ENCODE measurements at places on chromosomes 6 and 20.

DNA sequence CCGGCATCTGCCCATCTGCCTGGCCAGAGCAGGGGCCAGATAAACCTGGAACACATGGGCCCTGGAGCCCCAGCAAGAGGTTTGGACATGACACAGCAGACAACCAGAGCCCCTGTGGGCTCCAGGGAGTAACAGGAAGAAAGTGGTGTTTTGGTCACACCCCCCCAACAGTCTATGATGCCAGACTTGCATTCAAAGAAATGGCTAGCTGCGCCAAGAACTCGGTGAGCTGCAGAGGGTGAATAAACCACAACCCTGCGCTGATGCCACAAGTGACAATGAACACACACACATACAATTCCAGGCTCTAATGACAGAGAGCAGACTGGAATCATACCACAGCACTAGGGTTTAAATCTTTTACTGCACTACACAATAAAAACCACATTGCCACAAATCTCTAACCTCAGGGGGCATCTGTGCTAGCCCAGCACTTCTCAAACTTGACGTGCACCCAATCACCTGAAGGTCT lies 34.0 kb downstream of the TRERF1 start:
- no peak for DNase-seq

DNA sequence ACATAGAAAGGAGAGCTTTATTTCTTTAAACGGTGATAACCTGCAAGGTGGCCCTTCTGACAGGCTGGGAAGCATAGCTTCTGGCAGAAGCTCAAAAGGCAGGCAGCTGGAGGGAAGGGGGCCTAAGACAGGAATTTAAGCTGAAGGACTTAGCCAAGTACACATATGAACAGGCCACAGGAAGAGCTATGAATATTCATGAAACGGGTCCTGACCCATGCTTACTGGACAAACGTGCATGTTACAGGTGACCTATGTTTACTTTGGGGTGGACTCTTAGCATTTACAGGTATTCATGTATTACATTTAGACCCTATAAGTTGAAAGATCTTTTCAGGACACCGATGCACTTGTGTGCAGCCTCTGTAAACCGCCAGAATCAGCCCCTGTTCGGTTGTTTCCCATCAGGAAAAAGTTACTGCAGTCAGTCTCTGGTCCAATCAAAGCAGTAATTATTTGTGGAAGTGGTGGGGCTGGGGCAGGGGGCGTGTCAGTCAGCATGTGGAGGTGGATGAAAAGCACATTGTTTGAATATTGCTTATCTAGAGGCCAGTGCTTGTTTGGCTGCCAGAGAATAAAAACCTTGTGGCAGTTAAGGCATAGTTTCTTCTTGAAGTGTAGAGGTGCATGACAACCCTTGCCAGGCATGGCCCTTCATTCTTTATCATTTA lies 2.9 kb upstream of the GZF1 start:
- DNase-seq = no peak

DNA sequence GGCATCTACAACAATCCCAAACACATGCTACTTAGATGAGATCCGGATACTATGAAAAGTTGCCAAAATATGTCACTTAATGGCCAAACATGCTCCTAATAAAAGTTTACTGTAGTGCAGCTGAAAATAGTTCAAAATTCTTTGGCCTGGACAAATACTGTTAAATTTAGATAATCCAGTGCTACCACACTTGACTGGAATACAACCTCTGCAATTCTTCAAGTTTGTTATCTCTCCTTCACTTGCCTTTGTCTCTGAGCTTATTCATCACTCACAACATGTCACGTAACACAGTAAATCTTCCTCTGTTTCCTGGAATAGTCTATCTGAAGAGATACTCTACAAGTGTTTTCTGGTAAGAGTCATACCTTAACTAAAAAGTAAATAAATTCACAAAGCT lies 10.5 kb upstream of the PLN start:
- DNase-seq = no peak

- DNase-seq = no peak
Measured at GRCh38 chr6:40387871-40388264, 199.3 kb downstream of the LRFN2 start.

DNA sequence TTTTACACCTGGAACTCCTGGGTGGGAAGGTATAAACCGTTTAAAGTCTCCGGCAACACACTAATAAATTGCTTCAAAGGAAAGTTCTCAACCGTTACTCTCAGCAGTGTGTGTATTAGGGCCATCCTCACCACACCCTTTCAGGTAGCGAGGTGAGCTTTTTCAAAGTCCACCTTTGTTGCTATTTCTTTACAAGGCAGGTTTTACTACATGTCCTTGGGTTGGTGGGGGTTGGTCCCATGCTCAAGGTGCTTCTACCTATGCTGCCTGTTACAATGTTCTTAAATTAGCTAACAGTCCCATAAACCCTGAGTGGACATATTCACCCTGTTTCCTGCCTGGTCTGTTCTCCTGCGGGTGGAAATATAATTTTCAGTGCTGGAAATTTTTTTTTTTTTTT lies 13.2 kb upstream of the OSER1 start:
- no peak for DNase-seq

DNA sequence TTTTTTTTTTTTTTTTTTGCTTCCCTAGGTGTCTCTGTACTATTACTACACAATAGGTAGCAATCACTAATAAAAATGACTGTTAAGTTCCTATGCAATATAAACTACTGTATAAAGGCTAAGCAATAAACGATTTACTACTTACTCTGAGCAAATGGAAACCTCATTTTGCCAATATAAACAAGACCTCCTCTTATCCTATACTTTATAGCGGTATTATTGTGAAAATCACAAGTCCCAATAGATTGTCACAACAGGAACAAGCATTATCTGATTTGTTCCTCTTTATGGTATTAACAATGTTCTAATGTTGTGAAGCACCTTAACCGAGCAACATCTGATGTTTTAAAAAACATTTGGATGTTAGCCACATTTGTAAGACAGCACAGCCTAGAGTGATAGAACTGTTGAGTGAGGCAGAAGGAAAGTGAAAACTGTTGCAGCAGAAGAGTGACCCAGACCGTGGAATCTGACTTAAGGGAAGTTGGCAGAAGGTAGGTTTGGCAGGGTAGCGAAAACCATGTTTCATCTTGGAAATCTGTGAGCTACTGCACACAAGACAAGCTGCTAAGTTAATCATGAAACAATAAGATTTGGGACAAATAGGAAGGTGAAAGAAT lies 94.2 kb downstream of the MYLK4 start:
- no peak for DNase-seq

- DNase-seq = no peak
Measured at GRCh38 chr6:21393441-21394165, 199.9 kb upstream of the SOX4 start.

DNA sequence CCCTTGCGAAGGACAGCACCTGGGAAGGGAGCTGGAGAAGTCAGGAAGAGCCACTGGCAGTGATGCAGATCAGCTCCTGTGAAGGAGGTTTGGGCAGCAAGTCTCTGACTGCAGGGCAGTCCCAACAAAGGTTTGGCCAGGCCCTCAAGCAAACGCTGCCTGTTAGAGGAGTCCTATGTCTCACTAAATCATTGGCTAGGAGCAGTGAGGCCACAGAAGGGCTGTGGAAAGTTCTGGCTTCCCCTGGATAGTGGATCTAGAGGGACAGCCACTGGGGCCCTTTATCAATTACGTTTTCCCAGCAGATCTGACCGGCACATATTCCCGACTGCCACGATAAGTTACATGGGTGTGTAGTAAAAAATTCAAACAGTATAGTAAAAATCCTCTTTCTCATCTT lies 2.5 kb downstream of the TTPAL start:
- DNase-seq = no peak

DNA sequence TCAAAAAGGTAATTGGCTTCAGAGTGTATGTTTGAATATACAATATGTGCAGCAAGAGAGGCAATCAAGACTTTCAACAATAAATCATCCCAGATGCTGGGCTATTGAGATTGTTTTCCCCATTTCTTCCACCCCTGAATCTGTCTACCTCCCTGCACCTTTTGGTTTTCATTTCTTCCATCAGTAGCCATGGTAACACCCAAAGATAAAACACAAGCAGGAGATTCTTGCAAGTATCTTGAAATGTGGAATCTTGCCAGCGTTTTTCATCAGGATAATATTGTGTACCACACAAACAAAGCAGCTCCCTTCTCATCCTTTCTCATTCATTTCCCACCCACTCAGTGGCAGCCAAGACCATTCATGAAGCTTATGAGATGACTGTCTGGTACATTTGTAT lies 73.0 kb upstream of the NRSN1 start:
- DNase-seq = no peak

DNA sequence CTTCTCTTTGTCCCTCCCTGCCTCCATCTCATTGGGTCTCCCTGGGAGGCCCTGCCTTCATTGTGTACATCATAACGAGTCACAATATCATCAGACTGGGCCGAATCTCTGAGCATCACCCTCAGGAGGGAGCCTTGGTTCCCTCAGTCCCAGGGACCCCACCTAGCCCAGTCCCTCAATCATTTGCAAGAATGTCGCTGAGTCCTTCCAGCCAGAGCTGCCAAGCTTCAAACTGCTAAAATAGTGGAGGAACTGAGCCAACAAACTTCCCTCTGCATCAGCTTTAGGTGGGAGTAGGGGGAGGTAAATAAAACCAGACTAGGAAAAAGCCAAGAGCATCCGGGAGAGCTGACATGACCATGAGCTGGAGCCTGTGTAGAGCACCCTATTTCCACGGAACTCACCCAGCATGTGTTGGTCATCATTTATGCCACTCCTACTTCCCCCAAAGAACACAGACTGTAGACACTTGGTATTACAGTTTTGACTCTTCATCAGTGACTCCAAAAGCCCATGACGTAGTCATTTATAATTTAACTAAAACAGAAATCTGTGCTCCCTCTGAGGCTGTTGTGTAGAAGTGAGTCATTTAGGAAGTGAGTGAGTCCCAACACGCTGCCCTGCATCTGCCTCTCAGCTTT lies 28.8 kb upstream of the IL17A start:
- DNase-seq = no peak

- no peak for DNase-seq
Measured at GRCh38 chr6:57162516-57162915, 9.6 kb upstream of the BAG2 start.

- DNase-seq = no peak
Measured at GRCh38 chr6:71402096-71402495, 113.5 kb downstream of the OGFRL1 start.

DNA sequence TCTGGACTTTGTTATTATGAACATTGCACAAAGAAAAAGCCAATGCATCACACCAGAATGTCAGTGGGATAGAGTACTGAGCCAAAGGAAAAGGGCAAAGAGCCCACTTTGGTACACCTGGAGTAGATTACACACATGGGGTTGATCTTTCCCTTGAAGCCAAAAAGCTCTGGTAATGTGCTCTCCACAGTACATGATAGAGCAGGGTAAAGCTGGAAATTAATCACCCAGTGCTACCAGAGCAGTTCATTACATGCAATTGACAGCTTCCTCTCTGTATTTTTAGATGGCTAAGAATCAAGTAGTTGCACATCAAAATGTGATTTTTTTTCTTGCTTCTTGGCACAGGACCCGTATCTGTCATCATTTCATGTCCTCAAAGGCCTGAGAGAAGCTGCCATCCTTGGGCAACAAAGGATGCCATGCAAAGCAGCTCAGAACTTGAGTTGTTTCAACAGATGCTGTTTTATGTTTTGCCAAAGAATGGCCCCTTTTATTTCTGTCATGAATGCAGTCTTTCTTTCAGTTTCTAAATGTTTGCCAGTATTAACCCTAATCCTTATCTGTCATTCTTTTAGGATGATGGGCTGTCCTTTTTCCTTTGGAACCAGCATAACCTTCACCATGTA lies 88.1 kb downstream of the HDGFL1 start:
- DNase-seq = no peak

DNA sequence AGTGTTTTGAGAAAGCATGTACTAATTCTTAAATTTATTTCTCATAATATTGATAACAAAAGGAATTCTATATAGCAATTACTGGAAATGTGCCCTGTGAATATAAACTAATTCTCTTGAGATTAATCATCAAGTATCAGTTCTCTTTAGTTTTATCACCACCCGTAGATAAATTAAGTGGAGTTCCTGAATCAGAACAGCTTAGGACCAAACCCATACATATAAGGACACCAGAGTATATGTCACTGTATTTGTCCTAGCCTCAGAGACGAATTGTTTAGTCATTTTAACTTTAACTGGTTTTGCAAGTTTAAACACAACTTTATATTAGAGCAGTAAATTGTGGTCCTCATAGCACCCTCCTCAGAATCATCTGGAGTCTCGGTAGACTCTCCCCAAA lies 572.0 kb downstream of the UTRN start:
- no peak for DNase-seq

- no peak for DNase-seq
Measured at GRCh38 chr6:89980353-89980752, 86.1 kb downstream of the GJA10 start.

GRCh38 chr6:66623050-66623449 lies 916.0 kb upstream of the EYS start:
- DNase-seq = no peak

GRCh38 chr6:137910424-137910834 lies 43.4 kb downstream of the TNFAIP3 start:
- peak; percentile 17 for DNase-seq

- DNase-seq = no peak
Measured at GRCh38 chr6:13203145-13203544, 125.2 kb downstream of the TBC1D7 start.

DNA sequence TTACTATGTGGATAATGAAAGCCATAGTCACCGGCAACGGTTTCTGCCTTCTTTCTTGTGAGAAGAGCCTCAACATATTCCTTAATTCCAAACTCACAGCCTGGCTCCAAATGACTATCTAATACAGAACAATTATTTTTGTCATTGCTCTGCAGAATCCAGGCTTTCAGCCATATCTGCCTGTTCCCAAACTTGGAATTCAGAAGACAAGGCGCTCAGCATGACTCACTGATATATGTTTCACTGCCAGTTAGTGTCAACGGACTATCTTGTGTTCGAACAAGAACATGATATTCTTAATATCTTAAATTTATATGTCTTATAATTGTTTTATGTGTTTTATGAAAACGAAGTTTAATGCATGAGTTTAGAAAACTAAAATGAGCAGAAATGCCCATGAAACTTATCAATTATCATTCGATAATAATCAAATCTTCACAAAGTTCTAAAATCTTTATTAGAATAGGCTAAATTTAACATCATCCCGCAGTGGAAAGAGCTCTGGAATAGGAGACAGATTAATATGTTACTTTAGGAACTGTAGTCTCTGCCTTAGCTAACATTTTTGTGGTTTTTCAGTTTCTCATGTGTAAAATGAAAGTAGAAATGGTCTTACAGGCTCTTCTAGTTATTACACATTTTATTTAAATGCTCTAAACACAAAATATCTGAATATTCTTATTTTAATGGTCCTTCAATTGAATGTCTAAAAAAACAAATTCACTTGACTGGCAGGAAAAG lies 669.3 kb upstream of the GJE1 start:
- no peak for DNase-seq

DNA sequence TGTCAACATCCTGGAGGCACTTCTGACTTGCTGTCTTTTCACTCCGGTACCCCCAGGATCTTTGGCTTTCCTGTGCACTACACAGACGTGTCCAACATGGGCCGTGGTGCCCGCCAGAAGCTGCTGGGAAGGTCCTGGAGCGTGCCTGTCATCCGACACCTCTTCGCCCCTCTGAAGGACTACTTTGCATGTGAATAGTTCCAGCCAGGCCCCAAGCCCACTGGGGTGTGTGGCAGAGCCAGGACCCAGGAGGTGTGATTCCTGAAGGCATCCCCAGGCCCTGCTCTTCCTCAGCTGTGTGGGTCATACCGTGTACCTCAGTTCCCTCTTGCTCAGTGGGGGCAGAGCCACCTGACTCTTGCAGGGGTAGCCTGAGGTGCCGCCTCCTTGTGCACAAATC lies 12.0 kb upstream of the MAPRE1 start:
- no peak for DNase-seq
